ENCODE measurements at places on chromosomes 12 and 14.
A peak's percentile ranks its signal among the peaks of the same experiment; 100 is the strongest.

DNA sequence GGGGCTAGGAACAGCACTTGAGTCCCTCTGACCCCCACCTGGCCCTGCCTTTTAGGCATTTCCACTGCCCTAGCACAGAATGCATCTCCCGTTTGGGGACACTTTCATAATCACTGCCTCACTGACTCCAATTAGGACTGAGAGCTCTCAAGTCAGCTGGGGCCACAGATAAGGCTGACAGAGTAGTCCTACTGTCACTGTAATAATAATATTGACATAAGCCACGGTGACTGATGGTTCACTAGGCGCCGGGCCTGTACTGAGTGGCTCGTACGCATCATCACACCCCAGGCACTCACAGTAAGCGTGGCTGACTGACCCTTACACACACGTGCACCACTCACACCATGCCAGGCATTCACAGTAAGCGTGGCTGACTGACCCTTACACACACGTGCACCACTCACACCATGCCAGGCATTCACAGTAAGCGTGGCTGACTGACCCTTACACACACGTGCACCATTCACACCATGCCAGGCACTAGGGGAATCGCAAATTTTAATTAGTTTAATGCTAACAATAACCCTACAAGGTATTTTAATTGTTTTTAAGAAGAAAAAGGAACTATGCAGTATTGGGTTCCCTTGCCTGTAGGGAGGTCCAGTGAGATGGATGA, 87.7 kb downstream of the CHGA start:
- DNase-seq, result no peak

DNA sequence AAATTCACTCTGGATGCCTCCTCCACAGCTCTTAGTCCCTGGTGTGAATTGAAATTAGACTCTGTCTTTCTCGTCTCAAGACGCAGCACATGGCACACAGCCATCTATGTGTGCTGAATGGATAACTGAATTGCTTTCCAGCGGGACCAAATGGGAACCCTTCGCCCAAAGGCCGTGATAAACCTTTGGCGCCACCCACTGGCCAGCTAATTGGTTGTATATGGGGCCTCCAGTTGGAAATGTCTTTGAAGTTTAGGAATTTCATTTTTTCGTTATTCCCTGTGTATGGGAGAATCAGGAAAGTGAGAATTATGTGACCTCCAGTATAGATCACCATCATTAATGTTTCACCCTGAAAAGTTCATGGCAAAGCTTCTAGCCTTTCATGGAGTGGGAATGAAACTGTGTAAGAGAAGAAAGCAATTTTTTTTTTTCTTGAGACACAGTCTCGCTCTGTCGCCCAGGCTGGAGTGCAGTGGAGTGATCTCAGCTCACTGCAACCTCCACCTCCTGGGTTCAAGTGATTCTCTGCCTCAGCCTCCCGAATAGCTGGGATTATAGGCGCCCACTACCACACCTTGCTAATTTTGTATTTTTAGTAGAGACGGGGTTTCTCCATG, 9.8 kb upstream of the HSP90AA1 start:
- peak; percentile 86 for DNase-seq

GRCh38 chr12:55818886-55819285, 1.0 kb downstream of the ORMDL2 start:
- peak; percentile 75 for DNase-seq

DNA sequence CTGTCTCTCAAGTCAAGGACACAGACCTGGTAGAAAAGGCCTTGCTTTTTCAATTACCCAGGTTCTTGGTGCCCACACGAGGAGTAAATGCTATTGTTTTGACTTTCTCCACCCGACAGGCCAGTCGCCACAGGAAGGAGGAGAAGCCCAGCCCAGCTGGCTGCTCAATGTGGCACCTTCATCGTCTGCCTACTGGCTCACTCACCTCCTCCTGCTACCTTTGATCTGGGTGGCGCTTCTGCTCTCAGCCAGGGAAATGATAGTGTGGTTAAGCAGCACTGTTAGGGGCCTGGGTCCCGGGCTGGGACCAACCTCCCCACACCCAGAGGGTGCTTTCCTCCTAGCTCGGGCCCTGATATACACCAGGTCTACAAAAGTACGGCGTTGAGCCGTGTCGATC, 75.0 kb upstream of the FZD10 start:
- no peak for DNase-seq

DNA sequence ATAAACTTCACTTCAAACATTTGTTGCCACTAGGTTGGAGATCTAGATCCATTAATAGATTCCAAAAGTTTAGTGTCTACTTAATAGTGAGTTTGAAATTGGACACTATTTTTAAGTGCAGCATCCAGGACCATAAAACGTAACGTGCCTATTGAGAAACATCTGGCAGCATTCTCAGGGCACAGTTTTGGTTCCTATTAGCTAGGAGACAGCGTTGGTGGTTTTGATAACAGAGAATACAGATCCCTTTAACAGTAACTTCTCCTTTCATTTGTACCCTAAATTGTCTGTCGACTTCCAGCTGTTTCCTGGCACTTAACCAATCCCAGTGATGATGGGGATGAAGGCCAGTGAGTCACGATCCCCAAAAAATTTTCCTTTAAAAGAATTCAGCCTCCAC, 25.8 kb downstream of the KCNK10 start:
- DNase-seq, result no peak

- DNase-seq, result peak; percentile 68
These were observed 718.6 kb upstream of the TBX3 start for GRCh38 chr12:115402443-115403180.

DNA sequence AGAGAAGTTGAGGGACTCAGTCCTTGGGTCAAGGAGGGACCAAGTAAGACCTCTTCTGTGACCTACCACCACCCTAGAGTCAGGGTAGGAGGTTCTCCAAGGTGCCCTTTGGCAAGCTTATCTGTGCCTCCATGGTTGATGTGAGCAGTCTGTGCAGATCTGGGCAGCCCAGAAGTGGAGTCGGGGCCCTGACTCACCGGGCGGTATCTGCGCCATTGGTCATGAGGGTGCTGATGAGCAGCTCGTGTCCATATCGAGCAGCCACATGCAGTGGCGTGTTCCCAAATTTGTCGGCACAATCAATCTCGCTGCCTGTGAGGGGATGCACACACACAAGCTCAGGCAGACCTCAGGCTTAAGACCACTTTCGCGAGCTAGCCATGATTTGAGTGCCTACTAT, 5.1 kb downstream of the ANKRD52 start:
- DNase-seq, result no peak

- DNase-seq, result no peak
These were observed 1.6 kb upstream of the TNFRSF1A start for GRCh38 chr12:6343518-6343917.

DNA sequence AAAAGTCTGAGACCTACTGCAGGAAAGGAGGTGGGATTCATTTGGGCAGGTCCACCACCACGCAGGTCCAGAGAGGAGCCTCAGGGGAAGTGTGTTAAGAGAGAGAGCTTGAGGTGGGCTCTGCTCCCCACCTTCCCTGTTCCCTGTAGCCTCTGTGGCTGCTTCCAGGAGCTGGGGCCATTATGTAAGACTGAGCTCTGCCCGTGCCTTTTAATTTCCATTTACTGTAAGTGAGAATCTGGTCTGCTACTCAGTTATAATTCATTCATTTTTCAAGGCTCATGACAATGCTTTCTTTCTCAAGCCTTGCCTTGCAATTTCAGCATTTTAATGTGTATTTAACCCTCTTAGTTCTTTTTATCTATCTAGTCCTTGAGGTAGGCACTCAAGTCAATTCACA, 8.3 kb downstream of the SLC4A8 start:
- no peak for DNase-seq

GRCh38 chr12:66044731-66045130, 85.8 kb downstream of the LLPH start:
- DNase-seq, result peak; percentile 73

DNA sequence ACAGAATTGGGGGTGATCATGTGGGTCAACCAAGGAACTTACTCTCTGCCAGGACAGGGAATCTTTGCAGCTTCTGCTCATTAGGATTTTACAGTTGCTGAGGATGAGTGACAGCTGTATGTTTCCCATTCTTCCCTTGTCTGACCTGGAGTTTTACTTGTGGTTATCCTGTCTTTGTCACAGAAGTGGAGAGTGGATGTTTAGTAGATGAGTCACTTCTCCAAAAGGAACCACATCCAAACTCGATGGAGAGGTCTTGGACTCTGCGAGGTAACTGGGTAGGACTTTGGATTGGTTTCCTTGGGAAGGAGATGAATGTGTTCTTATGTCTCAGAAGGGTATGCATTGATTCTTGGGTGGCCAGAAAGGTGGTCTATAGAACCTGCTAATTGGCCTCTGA, 53.8 kb upstream of the USP44 start:
- DNase-seq, result peak; percentile 40

- no peak for DNase-seq
These were observed 36.4 kb downstream of the PITPNM2 start for GRCh38 chr12:123114304-123115083.

GRCh38 chr12:126545411-126545810, 1480.2 kb downstream of the AACS start:
- no peak for DNase-seq

DNA sequence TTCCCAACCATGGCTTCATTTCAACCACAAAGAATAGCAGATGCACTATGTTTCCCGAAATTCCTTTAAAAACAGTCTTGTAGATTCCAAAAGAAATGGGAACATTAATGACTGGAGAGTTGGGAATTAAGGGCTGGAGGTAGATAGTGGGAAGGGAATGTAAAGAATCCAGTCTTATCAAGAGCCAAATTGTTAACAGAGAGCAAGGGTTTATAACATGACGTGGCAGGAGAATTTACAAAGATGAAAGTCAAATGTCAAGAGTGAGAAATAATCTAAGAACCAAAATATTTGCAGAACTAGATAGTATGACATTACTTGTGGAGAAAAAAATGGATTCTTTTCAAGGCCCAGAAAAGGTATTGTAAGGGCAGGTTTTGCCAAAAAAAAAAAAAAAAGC, 200.9 kb downstream of the GRIN2B start:
- DNase-seq, result no peak

GRCh38 chr14:104389326-104390220, 190.0 kb upstream of the C14orf180 start:
- no peak for DNase-seq

DNA sequence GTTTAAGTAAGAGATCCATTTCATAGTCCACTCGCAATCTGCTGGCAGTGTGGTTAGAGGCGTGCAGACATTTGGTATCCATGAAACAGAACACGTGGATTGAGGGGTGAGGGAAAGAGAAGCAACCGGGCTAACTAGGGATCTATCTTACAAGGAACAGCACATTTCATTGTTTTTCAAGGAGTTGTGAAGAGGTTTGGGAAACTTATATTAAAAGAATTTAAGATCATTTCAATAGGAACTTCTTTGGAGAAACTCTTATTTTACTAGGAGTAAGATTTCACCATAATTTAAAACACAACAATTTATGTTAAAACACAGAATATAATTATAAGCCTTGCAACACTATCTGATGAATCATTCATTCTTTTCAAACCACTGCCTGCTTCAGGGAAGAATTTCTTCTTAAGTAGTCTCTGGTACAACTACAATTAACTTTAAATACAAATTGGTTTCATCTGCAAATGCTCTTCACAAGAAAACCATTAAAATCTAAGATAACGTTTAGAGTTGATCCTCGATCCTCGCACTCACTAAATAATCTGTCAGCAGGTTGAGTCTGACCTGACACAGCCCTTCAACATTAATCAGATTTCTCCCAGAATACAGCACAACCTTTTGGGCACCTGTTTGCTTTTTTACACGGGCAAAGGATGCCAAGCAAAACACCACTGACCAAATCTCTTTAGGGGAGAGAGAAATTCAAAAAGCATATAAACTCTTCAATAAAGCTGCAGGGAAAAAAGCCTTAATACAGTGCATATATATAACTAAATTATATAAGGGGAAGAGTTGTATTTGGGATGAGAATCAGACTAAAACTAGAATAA, 27.3 kb downstream of the PPTC7 start:
- peak; percentile 84 for DNase-seq

GRCh38 chr14:106879241-106879640, 1352.9 kb downstream of the TMEM121 start:
- peak; percentile 27 for DNase-seq

DNA sequence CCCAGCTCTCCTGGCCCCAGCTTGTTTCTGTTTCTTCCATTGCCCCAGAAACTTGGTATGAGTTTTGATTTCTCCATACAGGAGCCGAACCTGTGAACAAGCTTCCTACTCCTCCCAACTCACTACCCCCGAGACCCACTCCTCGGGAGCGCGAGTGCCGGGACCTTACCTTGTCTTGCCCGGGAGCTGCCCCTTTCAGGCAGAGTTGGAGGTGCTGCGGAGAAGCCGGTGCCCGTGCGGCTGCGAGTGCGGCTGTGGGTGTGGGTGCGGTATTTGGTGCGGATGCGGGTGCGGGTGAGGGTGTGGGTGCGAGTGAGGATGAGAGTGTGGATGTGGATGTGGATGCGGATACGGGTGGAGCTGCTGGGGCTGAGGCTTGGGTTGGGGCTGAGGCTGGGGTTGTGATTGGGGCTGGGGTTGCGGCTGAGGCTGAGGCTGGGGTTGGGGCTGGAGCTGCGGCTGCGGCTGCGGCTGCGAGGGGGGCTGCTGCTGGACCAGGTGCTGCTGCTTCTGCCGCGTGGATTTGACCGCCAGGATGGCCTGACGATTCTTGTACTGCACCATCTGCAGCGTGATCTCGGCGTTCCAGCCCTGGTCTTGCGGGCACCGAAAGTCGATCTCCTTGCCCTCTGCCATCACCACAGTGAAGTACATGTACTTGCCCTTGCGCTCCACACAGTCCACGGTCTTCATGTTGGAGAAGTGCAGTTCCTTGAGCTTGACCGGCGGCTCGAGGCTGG, 1.1 kb downstream of the PHLDA1 start:
- DNase-seq, result peak; percentile 72

DNA sequence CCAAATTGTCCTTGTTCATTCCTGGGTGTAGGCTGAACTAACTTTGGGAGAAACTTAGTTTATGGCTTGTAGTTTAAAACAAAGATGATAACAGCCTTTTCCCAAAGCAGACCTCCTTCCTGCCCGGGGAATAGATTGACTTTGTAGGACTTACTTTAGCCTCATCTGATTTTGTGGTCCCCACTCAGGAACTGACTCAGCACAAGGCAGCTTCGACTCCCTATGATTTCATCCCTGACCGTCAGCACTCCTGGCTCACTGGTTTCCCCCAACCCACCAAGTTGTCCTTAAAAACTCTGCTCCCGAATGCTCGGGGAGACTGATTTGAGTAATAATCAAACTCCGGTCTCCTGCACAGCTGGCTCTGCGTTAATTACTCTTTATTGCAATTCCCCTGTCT, 40.1 kb upstream of the DDHD1 start:
- DNase-seq, result peak; percentile 38

Measured in GM23248 (cell line).